ENCODE measurements at places on chromosomes 13 and 19.
A peak's percentile ranks its signal among the peaks of the same experiment; 100 is the strongest.

DNA sequence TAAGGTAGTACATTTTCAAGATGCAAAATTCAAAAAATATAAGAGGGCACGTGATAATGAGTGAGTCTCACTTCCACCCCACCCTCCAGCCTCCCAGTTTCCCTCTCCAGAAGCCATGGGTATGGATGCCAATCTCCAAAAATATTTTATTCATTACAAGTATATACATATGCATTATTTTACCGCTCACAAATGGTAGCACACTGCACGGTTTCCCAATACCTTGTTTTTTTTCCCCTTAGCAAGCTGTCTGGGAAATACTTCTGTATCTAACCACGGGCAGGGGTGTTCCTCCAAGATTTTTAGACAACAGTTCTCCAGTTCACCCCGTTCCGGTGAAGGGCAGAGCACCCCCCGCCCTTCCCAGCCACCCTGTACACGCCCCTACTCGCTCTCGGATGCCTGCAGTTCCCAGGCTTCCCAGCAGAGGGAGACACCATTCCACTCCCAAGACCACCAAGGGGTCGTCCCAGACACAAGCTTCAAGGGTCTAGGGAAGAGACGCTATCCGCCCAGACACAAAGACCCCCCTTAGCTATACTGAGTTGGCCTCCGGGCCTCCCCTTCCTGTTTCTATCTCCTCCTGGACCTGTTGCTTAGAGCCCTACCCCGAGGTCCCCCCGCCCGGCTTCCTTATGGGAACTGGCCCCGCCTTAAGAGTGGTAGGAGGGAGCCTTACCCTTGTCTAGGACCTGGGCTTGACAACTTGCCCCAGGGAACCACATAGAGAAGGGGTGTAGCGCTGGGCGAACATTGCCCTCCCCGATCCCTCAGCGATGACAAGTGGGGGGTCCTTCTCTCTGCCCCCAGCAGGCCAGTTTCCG, 1.1 kb upstream of the FXYD3 start:
- peak; percentile 57 for DNase-seq

- DNase-seq = peak; percentile 30
Measured at GRCh38 chr19:13118424-13119193, 545 bp downstream of the NACC1 start.

DNA sequence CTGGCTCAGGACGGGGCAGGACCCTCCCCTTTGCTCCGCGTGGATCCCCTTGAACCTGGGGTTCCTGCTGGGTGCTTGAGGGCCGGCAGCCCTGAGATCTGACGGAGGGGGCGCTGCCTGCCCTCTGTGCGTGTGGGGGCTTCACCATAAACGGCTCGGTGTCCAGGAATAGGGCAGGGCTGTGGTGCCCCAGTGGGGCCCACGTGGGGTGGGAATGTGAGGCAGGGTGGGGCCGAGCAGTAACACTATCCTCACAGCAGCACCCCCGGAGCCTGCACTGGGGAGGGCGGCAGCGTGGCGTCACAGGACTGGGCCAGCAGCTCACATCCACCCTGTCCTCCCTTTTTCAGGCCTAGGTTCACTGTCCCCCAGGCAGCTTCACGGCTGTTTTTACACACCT, 38.0 kb downstream of the GAS6 start:
- DNase-seq = no peak

GRCh38 chr19:5788422-5788821, 2.5 kb downstream of the DUS3L start:
- DNase-seq = no peak

GRCh38 chr13:95197548-95197947, 103.7 kb downstream of the ABCC4 start:
- no peak for DNase-seq

DNA sequence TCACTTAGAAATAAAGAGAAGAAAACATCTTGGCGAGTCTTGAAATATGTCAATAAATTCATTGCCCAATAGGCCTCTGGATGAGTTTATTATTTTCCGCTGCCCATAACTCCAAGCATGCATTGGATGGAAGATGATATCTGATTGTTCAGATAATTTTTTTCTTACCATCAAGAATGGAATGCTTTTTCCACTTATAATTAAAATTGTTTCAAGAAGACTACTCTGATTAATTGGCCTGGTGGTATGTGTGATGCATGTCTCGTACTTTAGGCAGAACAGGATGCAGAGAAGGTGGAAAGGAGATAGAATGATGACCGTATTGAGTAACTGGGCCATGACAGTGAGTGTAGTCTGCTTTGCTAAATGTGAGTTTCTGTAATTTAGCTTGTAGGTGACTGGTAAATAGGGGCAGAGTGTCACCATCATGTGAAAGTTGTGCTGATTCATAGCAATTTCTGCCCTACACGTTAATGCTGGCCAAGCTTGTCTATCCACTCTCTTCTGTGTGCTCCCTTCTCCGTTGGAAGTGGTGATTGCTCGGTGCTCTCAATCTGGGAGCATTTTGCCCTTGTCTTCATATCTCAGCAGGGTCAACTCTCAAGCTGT, 13.5 kb upstream of the SPATA13 start:
- no peak for DNase-seq

DNA sequence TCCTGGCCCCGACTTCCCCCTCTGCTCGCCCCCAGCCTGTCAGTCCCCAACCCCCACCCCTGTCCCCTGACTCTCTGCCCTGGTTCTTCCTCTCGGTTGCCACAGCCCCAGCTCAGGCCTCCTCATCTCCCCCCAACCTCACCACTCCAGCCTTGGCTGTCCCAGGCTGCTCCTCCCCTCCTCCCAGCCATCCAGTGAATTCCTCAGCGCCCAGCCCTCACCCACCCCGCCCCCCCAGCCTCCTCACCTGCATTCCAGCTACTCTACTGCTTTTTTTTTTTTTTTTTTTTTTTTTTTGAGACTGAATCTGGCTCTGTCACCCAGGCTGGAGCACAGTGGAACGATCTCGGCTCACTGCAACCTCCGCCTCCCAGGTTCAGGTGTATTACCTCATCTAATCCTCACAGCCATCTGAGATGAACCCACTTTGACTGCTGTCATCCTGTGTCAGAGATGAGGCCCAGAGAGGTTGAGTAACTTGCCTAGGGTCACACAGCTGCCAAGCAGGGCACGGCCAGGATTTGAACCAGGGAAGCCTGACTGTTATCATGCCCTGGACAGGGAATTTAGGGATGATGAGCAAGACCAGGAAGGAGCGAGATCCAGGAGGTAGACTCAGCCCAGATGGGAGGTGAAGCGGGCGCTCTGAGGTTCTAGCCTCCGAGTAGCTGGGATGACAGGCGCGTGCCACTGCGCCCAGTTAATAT, 2.6 kb downstream of the SULT2B1 start:
- no peak for DNase-seq

DNA sequence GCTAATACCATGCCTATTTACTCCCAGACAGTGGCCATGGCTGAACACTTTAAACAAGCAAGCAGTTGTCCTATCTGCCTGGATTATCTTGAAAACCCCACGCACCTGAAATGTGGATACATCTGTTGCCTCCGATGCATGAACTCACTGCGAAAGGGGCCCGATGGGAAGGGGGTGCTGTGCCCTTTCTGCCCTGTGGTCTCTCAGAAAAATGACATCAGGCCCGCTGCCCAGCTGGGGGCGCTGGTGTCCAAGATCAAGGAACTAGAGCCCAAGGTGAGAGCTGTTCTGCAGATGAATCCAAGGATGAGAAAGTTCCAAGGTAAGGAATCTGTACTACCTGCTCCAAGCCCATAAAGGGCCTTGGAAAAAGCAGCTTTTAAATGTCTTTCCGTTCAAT, 8.6 kb downstream of the RFPL4AL1 start:
- no peak for DNase-seq

GRCh38 chr13:100156788-100157187, 67.9 kb downstream of the PCCA start:
- peak; percentile 48 for DNase-seq

- peak; percentile 44 for DNase-seq
Measured at GRCh38 chr13:43838909-43839308, 40.6 kb downstream of the CCDC122 start.

DNA sequence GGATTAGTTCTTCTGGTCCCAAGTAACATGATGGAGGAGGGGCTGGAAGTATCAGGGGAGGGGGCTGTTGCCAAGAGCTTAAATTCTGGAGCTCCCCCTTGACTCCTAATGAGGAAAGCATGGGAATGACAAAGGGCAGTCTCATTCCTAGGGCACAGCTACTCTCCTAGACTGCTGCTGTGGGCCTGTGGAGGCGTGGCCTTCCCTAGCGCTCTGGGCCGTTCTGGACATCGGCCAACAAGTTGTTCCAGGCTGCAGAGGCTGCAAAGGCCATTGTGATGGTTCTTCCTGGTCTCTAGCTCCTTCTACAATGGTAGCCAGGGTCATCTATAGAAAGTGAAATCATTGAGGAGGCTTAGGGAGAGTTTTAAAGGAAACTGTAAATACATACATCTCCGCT, 916.6 kb downstream of the DIAPH3 start:
- no peak for DNase-seq

DNA sequence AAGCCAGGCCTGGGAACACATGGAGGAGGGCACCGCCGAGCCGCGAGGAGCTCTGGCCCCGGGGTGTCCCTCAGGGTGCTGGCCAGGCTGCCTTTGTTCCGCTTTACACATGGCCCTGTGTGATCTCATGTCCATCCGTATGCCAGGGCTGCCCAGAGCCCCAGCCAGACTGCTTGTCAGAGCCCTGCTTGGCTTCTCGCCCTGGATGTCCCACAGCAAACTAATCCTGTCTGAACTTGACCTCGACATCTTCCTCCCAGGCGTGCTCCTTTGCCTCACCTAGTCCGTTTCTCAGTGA, 14.3 kb downstream of the BCKDHA start:
- no peak for DNase-seq

- DNase-seq = peak; percentile 83
Measured at GRCh38 chr19:41957838-41958366, 1.2 kb downstream of the RABAC1 start.

DNA sequence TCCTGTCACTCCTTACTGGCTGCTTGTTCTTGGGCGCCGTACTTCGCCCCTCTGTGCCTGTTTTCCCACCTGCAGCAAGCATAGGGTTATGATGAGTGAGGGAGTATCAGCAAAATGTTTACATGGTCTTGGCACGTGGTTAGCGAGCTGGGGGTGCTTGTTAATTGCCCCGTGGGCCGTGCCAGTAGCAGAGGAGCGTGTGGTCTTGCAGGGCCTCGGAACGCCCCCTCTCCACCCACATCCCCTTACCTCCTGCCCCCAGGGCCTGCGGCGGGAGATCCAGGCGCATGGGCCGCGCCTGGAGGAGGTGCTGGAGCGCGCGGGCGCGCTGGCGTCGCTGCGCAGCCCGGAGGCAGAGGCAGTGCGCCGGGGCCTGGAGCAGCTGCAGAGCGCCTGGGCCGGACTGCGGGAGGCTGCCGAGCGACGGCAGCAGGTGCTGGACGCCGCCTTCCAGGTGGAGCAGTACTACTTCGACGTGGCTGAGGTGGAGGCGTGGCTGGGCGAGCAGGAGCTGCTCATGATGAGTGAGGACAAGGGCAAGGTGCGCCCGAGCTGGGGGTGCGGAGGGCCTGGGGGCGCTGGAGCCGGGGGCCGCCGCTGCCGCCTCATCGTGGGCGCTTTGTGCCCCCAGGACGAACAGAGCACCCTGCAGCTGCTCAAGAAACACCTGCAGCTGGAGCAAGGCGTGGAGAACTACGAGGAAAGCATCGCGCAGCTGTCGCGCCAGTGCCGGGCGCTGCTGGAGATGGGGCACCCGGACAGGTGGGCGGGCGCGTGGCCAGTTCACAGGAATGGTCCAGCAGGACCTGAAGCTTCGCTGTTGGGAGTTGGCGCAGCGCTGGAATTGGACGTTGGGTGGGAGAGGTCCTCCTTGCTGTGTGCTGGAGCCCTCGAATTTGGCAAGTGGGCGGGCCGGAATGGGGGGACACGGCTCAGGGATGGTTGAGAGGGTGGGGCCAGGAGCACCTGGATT, 22.5 kb upstream of the SHKBP1 start:
- no peak for DNase-seq

GRCh38 chr13:49220036-49220855, at the start of gene MLNR:
Gene MLNR, plus strand, starts transcription at chr13:49220338. Its CDS starts 0 bp downstream, at chr13:49220338.
- no peak for DNase-seq

GRCh38 chr13:65677906-65678305, 1552.2 kb downstream of the PCDH9 start:
- DNase-seq = peak; percentile 18

Data from fibroblast of pulmonary artery (primary cell).